GM13977 (cell line): ENCODE measurements at places on chromosomes 3 and 15.
A peak's percentile ranks its signal among the peaks of the same experiment; 100 is the strongest.

GRCh38 chr3:31022716-31023115, 128.3 kb upstream of the GADL1 start:
- DNase-seq: no peak

- no peak for DNase-seq
Measured at GRCh38 chr3:120769436-120769835, 26.9 kb downstream of the GTF2E1 start.

DNA sequence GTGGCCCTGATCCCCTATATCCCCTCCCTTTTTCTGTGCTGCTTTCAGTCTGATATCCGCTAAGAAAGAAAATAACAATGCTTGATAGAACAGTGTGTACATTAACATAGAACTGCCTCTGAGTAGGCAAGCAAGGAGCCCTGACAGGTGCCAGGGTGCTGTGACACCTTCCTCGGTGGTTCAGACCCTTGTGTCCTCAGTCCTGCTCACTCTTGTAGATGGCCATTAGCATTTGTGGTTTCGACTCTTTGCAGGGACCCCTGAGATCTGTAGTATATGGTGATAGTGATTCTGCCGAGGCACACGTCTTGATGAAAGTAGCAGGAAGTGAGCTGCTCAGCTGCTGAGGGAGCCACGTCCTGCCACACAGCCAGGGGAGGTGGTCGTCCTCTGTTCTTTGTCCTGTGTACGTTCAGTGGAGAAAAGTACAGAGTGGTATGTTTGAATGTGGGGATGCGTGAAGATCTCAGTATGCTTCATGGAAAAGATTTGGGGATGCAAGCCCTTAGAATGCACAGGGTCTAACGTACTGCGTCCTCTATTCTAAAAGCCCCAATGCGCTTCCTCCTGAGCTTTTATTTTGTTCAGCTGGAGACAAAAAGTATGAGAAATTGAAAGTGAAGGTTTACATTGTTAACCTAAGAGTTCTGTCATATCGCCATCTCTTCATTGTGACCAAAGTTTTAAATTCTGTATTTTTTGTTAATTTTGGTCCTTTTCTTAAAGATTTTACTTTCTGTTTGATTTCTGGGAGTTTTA, 35.4 kb downstream of the PXYLP1 start:
- peak; percentile 55 for DNase-seq

DNA sequence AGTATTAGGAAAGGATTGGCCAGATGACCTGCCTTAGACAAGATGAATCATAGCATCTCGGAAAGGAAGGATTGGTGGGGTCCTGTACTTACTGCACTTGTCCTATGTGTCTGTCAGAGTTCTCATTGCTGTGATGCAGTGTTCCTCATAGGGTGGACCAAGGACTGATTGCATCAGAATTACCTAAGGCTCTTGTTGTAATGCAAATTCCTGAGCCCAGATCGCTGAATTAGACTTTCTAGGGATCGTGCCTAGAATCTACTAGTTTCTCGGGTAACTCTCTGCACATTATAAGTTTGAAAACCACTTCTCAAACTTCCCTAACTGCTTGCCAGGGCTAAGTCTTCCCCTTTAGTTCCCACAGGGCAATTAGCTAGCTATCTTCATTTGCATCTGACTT, 74.9 kb upstream of the SKOR1 start:
- DNase-seq: no peak

GRCh38 chr3:115251509-115251908, 104.4 kb upstream of the ZBTB20 start:
- DNase-seq: no peak

- no peak for DNase-seq
Measured at GRCh38 chr15:57309856-57310760, 66.2 kb upstream of the CGNL1 start.

- DNase-seq: peak; percentile 29
Measured at GRCh38 chr3:122183893-122184590, 574 bp downstream of the CASR start.

DNA sequence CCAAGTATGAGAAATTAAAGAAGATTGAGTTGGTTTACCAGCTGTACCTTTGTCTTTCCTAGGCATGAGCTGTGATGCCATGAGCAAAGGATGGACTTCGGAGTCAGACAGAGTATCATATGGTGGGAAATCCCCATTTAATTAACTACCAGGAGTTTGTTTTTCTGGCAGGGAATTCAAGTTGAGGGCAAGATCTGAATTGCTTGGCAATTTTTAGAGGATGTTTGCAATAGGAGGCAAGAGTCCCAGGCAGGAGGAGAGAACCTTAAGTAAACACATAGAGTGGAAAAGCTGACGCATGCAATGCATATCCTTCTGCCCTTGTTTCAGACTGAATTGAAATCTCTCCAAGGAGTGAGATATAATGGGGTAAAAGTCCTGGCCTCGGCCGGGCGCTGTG, 569.7 kb upstream of the MDFIC2 start:
- DNase-seq: no peak

DNA sequence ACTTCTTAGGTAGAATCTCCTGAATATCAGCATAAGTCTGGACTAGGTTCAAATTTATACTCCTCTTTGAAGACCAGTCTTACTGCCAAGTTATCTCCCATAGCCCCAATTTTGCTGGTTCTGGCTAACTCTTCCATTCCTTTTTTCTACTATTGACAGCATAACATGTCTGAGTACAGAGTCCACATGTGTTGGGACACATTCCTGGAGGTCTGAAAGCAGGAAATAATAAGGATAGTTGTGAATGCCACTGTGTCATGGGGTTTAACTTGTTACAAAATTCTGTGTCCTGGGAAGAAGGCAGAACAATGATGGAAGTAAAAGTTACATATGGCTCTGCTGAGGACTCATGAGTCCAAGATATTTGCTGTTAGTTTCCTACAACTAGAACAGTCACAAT, 57.4 kb upstream of the ZBTB20 start:
- no peak for DNase-seq

- DNase-seq: peak; percentile 68
Measured at GRCh38 chr15:99100245-99101173, 4.4 kb upstream of the SYNM start.

DNA sequence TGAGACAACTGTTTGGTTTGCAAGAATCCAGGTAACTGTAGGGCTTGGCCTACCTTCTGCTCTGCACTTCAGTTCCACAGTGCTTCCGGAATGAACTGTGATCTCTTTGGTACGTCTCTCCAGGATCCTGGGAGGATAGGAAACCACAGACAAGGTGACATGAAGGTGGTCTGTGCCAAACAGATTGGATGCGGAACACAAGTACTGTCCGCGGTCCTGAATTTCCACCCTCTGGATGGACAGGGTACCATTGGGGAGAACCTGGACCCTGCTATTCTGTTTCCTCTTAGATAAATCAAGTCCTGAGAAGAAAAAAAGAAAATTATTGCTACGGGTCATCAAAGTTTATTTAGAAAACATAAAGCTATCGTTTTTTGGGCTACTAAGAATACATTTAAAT, 17.3 kb downstream of the IGSF10 start:
- DNase-seq: no peak

- no peak for DNase-seq
Measured at GRCh38 chr3:21100656-21101359, 650.2 kb downstream of the ZNF385D start.

GRCh38 chr3:15401936-15402335, 25.4 kb downstream of the METTL6 start:
- no peak for DNase-seq

GRCh38 chr3:152957491-152957890, 122.6 kb downstream of the P2RY1 start:
- no peak for DNase-seq

DNA sequence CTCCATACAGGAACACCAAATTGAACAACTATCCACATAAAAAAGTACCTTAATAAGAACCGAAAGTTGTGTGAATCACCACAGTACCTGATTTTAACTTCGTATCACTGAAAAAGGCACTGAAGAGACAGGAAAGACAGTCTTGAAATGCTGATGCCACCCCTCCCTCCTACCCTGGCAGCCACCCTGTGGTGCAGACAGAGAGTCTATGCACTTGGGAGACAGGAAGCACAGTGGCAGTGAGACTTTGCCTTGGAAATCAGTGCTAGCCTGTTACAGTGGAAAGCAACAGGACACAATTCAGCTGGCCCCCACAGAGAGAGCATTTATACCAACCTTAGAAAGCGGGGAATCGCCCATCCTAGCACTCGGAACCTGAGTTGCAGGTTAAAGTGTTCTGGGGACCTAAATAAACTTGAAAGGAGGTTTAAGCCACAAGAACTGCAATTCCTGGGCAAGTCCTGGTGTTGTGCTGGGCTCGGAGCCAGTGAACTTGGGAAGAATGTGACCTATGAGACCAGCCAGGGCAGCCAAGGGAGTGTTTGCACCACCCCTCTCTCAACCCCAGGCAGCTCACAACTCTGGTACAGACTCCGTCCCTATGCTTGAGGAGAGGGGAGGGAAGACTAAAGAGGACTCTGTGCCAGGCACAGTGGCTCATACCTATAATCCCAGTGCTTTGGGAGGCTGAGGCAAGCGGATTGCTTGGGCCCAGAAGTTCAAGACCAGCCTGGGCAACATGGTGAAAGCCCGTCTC, 240.1 kb downstream of the ISL2 start:
- no peak for DNase-seq

DNA sequence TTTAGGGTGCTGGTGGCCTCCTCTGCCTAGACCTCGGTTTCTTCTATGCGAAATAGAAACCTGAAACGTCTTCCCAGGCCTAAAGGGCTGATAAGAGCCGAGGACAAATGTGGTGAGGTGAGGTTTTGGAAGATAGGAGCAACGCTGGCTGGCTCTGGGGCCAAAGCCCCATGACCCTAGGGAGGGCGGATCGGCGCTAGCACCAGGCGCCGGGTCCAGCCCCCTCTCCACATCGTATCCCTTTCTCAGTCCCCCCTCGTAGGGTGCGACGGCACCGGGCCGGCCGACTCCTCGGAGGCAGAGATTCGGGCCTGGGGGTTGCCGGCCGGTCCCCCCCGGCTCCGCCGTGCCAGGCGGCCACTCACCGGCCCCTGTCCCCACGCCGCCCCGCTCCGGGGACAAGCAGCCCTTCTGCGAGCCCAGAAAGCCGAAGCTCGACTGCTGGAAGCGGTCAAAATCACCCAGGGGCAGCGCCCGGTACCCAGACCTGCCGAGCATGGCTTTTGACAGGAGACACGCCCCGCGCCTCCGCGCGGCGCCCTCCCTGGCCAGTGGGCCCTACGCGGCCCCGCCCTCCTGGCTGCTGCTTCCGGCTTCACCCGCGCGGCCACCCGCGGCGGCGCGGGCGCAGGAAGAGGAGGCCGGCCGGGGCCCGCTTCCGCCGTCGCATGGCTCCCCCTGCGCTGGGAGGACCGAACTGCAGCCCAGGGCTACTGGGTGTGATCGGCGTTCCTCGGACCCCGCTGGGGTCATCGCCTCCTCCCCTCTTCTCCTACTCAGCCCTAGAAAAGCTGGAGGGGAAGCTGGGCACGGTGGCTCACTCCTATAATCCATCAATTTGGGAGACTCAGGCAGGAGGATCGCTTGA, at the start of gene STOML1:
Gene STOML1 (minus strand): TSS at position 570 of the 868 bp plus-strand sequence. CDS start 72 bp downstream, at position 498.
- DNase-seq: peak; percentile 98

DNA sequence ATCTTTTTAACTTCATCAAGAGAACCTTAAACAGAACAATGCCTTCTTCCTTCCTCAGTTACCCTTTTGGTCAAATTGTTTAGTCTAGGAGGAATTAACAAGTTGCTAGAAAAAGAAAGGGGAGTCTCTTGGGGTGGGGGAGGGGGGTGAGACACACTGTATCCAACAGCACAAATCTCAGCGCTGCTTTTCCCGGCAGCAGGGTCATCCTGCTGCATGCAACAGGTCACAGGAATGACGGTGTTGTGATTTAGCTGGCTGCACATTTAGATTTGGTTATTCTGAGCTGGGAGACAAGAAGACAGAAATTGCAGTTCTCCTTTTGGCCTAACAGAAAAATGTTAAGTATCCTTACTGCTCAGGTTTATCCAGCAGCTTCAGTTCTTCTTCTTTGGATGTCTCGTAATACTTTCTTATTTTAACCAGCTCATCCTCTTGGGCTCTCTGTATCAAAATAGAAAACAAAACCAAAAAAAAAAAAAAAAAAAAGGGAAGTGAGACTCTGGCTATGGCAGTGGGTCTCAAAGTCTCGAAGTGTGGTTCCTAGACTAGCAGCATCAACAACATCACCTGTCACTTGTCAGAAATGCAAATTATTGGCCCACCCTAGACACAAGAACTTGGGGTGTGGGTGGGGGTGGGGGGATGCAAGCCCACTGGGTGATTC, 190.5 kb downstream of the GREM1 start:
- DNase-seq: peak; percentile 61

- no peak for DNase-seq
Measured at GRCh38 chr3:148845756-148846395, 18.3 kb downstream of the CPB1 start.

DNA sequence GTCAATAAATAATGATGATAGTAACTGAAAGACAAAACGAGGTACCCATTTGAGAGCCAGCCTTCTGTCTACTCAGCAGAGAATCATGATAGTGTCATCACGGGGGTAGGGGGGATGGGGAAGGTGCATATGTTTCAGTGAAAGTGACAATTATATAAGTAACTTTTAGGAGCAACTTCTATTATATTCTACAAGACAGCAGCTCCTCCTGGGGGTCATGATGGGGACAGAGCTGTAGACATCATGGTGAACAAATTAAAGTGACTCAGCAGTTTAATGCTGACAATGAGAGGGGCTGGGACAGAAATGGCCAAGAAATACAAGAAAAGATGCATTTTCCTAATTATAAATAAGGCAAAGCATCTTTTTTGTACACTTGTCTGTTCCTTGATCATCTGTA, 11.8 kb downstream of the CAPN3 start:
- DNase-seq: no peak

DNA sequence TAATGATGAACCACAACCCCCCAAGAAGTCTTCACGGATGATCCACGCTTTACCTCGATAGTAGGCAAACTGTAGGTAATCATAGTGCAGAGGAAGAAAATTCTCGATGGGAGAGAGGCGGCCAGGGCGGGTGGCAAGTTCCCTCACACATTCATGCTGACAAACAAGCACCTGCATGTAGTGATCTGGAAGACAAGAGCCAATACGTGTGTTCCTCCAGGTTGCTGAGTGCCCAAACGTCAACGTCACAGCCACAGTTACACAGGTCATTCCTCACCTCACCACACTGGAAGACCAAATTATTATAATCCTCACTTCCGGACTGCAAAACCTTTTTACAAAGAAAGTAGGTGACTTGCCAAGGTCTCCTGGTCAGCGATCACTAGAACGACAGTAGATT, 131.8 kb downstream of the P3H2 start:
- DNase-seq: no peak

DNA sequence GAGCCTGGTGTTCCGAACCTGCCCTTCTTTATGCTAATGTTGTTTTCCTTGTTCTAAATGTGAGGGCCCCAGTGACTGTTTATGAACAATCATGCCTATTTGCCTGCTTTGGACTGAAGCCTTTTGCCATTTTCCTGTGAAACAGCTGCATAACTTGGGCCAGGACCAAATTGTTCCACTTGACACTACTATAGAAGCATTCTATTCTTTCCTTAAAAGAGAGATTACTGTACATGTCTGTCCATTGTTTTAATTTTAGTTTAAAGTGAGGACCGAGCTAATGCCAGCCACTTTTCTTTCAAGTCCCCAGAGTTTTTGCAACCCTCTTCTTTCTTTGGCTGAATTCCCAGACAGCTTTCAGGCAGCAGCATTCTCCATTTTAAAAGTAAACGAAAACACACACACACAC, 980.3 kb downstream of the CADM2 start:
- no peak for DNase-seq
